Pulmonary artery endothelial cell (primary cell): ENCODE measurements at places on chromosomes 5 and 9.

GRCh38 chr5:72505016-72505415 lies 2.2 kb downstream of the ZNF366 start:
- no peak for DNase-seq

DNA sequence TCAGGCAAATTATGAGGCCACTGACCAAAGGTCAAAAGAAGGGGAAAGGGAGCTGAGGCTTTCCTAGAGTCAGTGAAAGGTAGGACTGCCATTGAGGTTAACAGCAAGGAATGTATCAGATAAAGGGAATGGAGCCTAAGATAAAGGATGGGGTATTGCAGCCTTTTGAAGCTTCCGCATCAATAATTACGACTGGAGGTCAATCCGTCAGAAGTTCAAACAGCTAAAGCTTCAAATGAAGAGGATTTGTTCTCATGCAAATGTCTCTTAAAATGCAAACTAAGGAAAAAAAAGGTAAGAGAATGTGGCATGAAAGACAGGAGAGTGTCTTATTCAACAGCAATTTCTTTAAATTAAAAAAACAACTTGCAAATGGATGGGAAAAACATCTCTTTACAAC lies 341.1 kb upstream of the RGMB start:
- DNase-seq = no peak

GRCh38 chr9:33393581-33393980 lies 8.8 kb downstream of the AQP7 start:
- no peak for DNase-seq

DNA sequence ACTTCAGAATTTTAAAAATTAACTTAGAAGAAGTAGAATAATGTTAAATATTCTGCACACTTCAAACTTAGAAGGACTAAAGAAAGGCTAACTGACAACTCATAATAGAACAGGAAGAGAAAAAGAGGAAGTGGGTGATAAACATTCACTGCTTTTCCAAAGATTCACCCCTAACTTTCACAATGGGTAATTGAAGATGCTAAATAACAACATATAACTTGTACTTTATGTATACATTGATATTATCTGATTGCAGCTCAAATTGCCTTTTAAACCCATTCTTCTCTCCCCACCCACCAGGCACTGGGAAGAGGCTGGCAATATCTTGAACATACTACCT lies 376.6 kb downstream of the EFNA5 start:
- DNase-seq = no peak

DNA sequence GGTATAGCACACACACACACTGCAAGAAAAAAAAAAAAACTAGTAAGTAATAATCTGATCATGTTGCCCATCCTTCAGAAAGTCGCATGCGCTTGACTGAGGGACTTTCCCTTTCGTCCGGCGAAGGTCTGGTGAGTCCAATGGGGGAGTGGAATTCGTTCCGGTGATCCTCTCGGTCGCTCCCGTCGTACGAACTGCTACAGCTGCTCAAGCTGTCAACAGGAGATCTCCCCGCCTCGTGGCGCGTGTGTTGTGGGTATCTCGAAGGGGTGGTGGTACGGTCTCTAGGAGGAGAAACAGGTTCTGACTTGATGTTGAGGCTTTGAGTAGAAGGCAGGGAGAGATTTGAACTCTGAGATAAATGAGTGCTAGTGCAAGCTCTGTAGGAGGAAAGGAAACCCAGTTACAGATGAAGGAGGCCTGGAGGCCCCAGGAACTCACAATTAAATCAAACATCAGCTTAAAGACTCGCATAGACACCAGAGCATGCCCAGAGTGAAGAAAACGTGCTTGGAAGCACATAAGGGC lies 160.4 kb downstream of the MEF2C start:
- no peak for DNase-seq

DNA sequence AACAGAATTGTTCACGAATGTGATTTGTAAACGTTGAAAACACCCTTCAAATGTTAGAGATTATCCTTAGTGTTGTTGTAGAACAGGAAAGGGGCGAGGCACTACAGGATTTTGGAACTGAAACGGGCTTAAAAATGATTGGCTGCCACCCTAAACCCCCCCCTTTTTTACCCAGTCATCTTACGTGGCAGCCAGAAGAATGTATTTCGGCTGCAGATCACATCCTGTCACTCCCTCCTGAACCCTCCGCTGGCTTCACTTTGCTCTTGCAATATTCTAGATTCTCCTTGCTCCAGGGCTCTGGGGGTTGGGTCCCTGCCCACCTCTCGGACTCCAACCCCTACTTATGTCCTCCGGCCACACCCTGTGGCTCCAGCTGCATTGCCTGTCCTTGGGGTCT lies 13.9 kb upstream of the UNC5A start:
- DNase-seq = no peak

DNA sequence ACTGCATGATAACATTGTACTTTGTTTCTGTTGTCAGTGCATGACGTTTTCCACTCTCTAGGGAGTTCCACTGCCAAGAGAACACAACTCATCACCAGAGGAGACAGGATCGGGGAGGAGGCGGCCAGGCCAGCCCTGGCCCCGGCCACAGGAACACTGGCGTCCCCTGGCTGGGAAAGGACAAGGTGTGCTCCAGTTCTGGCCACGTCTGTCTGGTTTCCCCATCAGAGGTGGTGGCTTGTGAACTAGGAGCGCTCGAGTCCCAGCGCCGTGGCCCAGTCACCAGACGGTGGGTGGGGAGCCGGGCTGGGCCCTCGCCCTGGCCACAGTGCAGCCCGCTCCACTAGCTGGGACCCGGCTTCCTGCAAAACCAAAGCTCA lies 211.9 kb upstream of the IRX4 start:
- DNase-seq = no peak

DNA sequence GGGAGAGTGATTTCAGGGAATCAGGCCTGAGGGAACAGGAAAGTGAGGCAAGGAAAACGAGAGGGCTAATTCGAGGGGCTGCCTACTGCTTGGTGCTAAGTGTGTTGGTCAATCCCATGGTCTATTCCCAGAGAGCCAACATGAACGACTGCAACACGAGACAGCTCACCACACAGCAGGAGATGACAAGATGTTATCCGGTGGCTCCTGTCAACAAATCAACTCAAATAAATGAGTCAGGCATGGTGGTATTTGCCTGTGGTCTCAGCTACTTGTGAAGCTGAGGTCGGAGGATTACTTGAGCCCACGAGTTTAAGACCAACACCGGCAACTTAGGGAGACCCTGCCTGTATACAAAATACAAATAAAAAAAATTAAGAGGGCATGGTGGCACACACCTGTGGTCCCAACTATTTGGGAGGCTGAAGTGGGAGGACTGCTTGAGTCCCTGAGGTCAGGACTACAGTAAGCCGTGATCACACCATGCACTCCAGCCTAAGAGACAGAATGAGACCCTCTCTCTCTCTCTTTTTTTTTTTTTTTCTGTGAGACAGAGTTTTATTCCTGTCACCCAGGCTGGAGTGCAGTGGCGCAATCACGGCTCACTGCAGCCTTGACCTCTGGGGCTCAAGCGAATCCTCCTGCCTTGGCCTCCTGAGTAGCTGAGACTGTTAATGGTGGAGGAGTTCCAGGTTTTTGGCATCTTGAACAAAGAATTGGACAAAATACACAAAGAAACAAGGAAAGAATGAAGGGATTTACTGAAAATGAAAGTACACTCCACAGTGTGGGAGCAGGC lies 9.0 kb upstream of the FAF2 start:
- no peak for DNase-seq

DNA sequence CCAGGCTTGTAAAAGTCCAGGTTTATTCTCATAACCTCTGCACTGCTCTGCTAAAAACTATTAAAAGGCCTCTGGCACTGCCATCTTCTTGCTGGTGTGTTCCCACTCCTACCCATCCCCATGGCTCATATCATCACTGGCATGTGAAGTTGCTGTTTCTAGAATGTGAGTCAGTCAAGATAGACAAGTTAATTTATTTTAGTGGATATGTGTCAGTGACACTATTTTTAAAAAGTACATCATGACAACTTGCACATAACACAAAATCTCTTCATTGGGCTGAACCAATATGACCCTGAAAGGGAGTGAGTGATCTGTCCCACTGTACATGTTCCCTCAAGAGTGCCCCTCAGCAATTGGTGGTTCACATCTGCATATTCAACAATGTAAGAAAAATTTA lies 299.7 kb downstream of the NFIB start:
- DNase-seq = no peak

DNA sequence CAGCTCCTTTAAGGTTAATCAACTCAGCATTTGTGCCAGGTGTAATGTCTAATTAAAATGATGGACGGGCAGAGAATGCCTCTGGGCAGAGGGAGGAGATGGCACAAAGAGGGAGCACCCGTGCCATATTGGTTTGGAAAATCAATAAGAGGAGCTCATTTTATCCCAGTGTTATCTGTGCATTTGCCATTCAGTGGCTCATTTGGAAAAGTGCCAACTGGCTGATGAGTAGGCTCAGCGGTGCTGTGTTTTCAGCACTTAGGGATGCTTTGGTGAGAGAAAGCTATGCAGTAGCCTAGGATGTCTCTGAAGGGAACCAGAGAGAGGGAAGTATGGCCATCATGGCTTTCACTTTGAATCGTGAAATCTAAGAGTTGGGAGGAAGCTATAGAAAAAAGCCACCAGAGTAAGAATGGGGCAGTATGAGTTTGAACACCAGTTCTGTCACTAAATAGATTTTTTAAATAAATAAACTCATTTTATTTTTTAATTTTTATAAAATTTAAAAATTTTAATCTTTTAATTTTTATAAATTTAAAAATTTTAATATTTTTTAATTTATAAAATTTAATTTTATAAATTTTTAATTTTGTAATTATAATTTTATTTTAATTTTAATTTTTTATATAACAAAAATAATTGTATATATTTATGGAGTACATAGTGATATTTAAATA lies 472.8 kb downstream of the BRINP1 start:
- no peak for DNase-seq
